ENCODE measurements at places on chromosomes 11 and 22. TPM values are rescaled to one million over a fixed set of nuclear protein-coding genes. Genes with fewer than 3 reads are reported as not detected.

PKDREJ gene
- total RNA-seq = not detected

OR4X1 gene
- not detected for total RNA-seq

MS4A4A gene
- not detected for total RNA-seq

MMP8 gene
- not detected for total RNA-seq

ARHGAP32 gene
- total RNA-seq = 41.7 TPM

CBX7 gene
- 2.4 TPM for total RNA-seq

OR2AG2 gene
- under 0.01 TPM for total RNA-seq

SAA1 gene
- 10.3 TPM for total RNA-seq

ART1 gene
- not detected for total RNA-seq

ALX4 gene
- not detected for total RNA-seq

Measured in nasal cavity respiratory epithelium epithelial cell of viscerocranial mucosa (primary cell).